ENCODE measurements at places on chromosomes 3 and 15.
A peak's percentile ranks its signal among the peaks of the same experiment; 100 is the strongest.

DNA sequence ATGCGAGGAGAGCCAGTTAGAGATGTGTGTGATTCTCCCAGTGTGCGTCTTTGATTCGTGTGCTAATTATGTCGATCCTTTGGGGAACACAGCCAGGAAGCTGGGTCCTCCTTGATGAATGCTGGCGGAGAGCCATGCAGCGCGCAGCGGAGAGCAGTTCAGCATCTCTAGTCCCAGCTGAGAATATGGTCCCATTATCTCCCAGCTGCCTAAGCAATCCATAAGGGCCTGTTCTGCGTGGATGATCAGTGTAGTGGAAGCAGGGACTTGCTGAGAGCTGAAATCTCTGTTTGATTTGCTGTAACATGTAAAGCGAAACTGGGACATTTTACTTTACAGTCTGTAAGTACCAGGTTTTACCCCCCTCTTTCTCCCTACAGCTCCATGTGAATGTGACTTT, 412.7 kb downstream of the CNTN4 start:
- DNase-seq, result no peak

DNA sequence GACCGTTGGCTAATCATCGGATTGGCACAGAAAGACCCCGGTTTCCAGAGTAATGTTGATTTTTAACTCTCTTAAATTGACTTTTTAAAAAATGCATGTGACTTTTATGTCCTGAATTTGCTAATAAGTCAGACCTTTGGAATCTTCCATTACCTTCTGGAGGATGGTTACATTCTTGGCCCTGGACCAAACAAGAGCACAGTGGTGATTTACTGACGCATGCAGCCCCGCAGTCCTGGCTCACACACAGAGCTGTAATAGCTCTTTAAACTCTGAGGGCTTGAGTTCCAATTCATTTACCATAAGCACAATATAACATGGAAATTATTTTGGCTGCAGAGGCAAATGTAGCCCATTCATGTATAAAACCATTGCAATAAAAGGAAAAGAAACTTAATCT, 25.1 kb downstream of the SOX14 start:
- no peak for DNase-seq

GRCh38 chr3:30918761-30919160, 24.3 kb upstream of the GADL1 start:
- no peak for DNase-seq

- DNase-seq, result no peak
These were observed 90.8 kb downstream of the SLCO3A1 start for GRCh38 chr15:91944331-91944730.

DNA sequence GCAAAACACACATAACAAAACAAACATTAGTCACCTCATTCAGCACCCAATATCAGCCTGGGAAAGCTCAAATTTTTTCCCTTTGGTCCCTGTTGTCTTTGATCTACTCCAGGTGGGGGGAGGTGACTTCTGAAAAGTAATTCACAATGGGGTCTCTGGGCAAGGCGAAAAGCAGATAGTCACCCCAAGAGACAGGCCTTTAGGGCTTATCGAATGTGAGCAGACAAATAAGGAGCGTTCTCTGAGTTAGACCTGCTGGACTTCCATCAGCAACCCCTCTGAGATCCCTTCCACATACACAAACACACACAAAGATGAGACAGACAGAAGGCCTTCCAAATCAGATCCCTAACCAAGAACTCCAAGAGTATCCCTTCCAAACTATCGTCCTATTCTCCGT, 171.0 kb upstream of the SMAD3 start:
- DNase-seq, result no peak

DNA sequence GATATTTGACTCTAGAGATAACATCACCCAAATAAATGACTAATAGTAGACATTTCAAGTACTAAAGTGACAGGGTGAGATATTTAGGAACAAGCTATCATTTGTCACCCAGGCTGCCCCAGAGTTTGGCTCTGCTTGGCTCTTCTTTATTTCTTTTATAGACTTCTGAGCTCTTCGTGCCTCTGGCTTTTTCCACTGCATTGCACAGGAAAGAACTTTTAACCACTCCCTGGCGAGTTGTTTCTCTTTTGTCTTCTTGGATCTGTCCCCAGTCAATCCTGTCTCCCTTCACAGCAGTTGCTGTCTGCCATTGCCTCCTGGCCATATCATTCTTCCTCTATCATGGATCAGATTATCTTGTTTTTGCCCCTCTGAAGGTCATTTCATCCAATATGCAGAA, 339.2 kb upstream of the DCBLD2 start:
- no peak for DNase-seq

DNA sequence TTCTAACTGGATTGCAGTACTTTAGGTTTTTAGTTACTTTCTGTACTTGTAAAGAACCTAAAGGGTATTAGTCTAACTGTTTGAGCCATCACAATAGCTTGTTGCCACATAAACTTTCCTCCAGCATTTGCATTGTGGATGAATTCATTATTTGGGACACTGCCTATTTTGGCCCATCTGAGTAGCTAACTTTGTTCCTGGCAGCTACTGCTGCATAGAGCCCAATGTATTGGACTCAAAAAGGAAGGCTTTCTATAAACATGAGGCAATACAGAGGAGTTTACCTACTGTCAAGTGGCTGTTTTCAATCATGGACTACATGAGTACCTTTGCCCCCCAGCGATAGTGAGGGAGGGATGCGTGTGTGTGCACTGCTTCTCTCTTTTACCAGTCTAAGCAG, 1.9 kb downstream of the ROBO2 start:
- no peak for DNase-seq

GRCh38 chr3:52216585-52217408, 8.6 kb downstream of the TLR9 start:
- DNase-seq, result peak; percentile 57

GRCh38 chr3:204102-204501, 7.5 kb downstream of the CHL1 start:
- no peak for DNase-seq

DNA sequence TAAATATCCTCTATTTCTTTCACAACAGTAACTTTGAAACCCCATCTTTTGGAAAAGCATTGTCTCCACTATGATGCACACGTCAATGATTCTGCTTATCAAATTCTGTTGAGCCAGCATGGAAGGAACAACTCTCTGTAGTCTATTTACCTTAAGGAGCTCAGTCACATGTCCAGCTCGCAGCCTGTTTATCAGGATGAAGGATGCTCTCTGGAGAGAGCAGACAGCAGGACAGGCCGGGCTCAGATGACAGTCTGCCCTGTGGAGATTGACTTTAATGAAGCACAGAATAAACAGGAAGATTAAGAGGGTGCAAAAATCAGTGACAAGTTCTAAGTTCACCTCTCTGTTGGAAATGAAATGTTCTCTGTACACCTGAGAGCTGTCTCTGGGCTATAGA, 30.6 kb upstream of the MNS1 start:
- DNase-seq, result no peak

DNA sequence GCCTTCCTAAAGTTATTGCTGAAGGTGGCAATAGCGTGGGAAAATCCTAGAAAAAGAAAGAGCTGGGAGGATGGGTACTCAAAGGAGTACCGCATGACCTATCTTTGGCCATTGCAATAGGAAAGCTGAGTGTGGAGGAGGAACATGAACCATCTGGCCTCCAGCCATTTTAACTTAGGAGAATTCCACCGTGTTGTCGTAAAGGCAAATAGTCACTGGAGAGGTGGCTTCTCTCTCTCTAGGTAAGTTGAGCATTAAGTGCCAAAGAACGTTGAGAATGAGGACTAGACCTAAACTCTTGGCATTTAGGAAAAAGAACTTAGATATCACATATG, 16.1 kb upstream of the CMTM7 start:
- no peak for DNase-seq

GRCh38 chr3:196016485-196016884, 65.4 kb downstream of the TFRC start:
- no peak for DNase-seq

- DNase-seq, result no peak
These were observed 11.8 kb downstream of the XXYLT1 start for GRCh38 chr3:195259154-195259474.

- DNase-seq, result no peak
These were observed 59.1 kb upstream of the PYDC2 start for GRCh38 chr3:191401775-191402357.

DNA sequence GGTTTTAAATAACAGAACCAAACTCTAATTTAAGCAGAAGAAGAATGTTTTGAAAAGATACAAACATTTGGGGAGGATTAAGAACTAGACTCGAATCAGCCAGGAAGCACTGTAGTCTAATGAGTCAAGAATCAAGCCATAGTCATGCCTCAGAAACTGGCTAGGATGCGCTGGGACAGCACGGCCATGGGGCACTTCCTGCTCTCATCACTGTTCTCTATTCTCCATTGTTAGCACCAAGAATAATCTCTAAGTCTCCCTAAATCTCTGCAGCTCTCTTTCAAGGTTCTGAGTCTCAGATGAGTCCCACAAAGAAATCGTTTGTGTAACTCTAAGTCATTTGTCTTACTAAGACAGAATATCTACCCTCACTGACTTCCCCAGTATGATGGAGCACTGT, 399.0 kb upstream of the KCNMB2 start:
- no peak for DNase-seq

DNA sequence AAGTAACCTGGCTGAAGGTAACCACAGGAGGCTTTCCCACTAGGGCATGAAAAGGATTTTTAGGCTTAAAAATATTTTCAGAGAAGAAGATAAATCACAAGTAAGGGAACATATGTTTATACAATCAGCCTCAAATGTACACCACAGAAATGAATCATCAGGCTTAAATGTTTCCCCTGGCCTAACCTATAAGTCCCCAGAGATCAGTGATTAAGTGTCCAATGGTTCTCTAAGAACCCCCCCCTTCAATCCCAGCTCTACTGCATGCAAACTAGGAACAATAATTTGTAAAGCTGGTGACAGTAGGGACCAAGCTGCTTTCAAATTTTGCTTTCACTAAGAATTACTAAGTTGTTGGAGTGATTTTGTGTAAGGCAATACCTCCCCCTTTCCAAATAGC, 431.6 kb upstream of the LMCD1 start:
- no peak for DNase-seq

GRCh38 chr3:159859424-159859823, 129.2 kb upstream of the IL12A start:
- DNase-seq, result no peak

- DNase-seq, result no peak
These were observed 30.7 kb upstream of the ANPEP start for GRCh38 chr15:89845305-89845893.

DNA sequence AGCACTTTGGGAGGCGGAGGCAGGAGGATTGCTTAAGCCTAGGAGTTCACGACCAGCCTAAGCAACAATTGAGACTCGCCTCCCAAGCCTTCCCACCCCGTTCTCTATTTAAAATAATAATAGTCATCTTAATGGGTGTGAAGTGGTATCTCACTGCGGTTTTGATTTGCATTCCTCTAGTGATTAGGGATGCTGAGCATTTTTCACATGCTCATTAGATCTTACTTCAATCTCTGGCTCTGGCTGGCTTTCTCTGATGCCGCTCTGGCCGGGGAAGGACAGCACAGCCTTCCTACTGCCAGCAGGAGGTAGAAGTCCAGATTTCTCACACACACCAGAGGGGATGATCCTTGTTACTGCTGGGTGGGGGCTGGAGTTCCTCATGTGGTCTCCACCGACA, 7.4 kb upstream of the EIF4A2 start:
- DNase-seq, result no peak

DNA sequence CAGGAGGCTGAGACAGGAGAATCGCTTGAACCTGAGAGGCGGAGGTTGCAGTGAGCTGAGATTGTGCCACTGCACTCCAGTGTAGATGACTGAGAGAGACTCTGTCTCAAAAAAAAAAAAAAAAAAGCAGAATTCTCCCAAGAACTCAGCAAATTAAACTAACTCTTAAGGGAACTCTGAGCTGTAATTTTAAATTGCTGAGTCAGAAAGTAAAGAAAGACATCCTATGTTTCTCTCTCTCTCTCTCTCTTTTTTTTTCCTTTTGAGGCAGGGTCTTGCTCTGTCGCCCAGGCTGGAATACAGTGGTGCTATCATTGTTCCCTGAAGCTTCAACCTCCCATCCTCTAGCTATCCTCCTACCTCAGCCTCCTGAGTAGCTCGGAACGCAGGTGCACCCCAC, 20.0 kb upstream of the PHC3 start:
- no peak for DNase-seq

DNA sequence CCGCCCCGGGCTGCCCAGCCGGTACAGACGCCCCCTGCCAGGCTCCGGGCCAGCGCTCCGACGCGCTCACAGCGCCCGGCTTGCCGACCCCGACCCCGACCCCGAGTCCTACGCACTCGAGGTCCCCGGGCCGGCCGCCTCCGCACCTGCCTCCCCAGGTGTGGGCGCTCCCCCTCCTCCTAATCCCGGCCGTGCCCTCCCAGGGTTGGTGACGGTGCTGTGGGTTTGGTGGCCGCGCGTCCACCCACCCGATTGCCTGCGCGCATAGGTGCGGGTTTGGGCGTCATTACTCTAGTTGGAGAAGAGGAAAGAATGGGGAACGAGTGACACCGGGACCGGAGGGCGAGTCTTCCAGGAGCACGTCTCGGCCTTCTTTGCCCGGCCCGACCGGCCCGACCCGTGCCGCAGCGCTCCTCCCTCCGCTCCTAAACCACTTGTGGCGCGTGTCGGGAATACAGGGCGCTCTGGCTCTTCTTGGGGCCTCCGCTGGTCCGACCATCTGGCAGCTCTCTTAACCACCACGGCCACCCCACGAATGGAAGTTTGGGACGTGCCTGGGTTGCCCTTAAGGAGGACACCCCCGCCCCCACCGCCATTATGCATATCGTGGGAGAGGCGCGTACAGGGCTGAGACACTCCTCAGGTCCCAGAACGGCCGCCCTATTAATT, 810 bp upstream of the THRB start:
- no peak for DNase-seq

DNA sequence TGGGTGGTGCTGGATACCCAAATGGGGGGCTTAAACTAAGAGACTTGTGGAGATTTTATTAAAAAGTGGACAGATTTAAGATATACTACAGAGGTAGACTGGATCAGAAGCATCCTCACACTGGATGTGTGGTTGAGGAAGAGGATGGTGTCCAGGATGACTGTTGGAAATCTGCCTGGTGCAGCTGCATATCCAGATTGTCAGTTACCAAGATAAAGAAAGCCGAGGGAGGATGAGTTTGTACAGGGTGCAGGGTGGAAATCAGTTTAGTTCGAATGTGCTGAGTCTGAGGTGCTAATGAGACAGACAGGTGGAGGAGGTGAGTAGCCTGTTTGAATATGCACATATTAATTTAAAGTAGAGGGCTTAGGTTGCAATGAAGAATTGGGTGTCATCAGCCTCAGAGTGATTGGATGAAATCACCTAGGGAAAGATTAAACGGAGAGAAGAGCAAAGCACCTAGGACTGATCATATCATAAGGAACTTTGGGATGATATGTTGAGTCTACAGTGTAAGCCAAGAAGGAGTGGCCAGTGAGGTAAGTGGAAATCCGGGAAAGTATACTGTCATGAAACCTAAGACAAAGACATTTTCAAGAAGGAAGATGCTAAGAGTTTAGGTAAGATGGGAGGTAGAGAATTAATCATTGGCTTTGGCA, 74.1 kb upstream of the GOLGA8B start:
- DNase-seq, result no peak

Data from stimulated activated CD8-positive, alpha-beta memory T cell treated with anti-CD3 and anti-CD28 coated beads, Interleukin-4, amount 100 ng/mL, for 1 hour (primary cell).